ENCODE measurements at places on chromosomes 12 and 14.

GRCh38 chr12:114895827-114896226 is 211.9 kb upstream of the TBX3 start:
- no peak for DNase-seq

- DNase-seq, result no peak
Observed at GRCh38 chr12:72074065-72074464, 135.4 kb downstream of the TPH2 start.

DNA sequence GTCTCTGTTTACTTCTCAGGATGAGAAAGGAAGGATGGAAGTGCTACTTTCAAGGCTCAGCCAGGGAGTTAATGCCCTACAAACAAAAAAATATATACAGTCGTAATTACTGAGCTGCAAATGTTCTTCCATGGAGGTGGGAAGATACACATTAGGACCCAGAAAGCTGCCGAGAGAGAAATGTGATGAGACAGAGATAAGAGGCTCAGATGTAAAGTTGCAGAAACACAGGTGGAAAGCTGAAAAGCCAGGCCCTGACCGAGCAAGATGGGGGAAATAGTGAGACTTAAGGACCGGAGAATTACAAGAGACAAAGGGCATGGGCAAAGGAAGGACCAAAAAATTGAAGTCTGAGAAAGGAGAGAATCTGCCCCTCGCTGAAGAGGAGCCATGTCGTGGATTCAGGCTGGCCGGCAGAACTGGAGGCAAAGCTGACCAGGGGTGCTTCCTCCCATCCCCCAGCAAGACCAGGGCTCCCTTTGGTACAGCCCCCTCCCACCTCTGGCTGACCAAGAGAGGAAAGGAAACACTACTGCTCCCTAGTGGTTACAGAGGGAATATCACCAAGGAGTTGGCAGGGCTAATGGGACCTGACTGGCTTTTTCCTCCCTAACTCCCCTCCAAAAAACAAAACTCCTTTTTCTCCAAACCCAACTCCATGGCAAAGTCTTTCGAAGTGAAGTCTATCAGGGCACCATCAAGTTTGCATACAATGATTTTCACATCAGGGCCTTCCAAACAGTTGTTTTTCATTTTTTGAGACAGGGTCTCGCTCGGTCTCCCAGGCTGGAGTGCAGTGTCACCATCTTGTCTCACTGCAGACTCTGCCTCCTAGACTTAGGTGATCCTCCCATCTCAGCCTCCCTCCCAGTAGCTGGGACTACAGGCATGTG is 12.1 kb downstream of the ZFHX2 start:
- DNase-seq, result no peak

GRCh38 chr14:56008150-56008549 is 110.1 kb upstream of the PELI2 start:
- DNase-seq, result no peak

- no peak for DNase-seq
Observed at GRCh38 chr14:69900603-69901002, 21.4 kb downstream of the SMOC1 start.

DNA sequence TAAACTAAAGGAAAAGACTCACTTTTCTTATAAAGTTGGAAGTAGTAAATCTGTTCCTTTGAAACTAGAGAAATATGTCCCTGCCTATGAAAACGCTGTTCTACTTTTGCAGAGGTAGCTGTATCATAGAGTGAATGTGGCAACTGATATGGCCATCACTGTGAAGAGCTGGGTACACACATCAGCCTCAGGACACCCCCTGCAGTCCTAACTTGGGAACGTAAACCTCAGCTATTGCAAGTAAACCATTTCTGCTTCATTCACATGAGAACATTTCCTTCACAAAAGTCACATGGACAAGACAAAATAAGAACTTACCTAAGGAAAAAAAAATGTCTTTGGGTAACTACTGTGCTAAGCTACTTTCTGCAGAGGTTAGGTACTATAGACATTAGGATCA is 233.3 kb upstream of the PPFIA2 start:
- peak; percentile 29 for DNase-seq

DNA sequence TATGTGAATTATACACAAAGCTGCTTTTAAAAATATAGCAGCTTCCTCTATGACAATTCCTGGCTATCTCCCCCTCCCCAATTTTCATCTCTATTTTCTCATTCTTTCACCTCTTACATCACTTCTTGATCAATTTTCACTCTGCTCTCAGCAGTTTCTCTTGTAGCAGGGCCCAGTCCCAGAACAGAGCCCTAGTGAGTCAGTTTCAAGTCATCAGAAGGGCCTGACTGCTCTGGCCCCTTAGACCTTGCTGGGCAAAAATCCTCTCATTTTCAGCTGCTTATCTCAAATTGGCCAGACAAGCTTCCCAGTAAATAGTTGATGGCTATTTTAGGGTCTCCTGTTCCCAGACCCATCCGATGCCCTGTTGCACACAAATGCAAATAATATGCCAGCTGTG is 101.4 kb downstream of the TTC7B start:
- DNase-seq, result no peak

GRCh38 chr14:100119251-100119650 is 40.2 kb downstream of the DEGS2 start:
- DNase-seq, result no peak

GRCh38 chr12:66516133-66516532 is 162.7 kb downstream of the GRIP1 start:
- no peak for DNase-seq

DNA sequence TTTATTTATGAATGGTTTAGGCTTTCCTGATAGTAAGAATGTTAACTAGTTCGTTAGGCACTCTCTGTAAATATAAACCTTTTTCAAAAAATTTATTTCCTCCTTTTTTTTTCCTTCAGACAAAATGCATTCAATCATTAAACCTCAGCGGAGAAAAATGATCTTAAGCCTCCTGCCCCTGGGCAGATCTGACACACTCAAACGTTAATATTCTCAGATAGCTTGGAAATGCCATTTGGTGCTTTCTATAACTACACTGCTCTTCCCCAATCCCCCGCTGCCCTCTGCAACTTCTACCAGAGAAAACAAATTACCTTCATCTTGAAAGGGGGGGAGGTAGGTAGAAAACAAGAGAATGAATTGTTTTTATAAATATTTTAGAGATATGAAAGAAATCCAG is 521.2 kb downstream of the MED13L start:
- DNase-seq, result no peak
